SJSA1 (cell line): ENCODE measurements at places on chromosomes 3 and 15.

DNA sequence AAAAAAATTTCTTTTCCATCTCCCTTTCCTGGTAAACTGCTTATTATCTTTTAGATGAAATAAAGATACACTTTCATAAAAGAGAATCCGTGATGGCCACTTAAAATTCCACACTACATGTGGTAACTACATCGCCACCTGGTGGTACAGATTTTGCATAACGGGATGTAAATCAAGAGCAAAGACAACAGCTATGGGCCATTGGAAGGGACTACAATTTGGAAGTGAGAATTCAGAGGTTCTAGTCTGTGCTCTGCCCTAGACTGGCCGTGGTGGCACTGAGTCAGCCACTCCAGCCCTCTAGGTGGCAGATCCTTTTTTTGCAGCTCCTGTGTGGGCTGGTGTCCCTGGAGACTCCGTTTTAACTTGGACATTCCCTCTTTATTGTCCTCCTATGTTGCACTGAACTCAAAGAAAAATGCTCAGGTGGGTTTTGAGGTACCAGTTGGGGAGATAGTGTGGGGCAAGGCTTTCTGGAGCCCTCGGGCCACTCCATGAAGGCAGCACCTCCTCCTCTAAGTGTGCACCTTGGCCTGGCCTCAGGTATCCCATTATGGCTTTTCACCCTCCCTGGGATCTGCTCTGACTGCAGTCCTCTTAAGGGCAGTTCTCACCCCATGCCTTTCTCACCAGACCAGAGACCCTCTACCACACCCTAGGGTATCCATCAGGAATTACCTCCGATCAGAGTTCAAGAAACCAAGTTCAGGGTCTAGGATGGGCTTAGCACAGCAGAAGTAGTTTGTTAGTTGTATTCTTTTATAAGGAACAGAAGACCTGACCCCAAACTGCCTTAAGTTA is 54.9 kb downstream of the SPSB4 start:
- peak; percentile 32 for DNase-seq

DNA sequence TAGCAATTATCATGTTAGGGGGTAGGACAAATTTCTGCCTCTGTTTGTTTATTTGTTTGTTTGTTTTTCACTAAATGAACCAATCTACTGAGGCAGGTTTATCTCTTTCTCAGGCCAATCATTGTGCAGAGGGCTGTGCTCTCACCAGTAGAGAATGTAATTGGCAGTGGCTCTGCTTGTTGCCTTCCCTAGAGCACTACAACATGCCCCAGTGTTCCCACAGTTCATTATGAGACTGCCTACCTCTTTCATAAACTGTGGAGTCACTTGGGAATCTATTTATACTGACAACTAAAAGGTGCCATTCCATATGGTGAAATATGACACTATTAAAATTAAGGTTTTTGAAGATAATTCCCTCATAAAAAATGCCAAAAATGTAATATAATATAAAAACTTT is 196.3 kb upstream of the ALCAM start:
- no peak for DNase-seq

GRCh38 chr3:173591401-173591800 is 193.9 kb downstream of the NLGN1 start:
- no peak for DNase-seq

DNA sequence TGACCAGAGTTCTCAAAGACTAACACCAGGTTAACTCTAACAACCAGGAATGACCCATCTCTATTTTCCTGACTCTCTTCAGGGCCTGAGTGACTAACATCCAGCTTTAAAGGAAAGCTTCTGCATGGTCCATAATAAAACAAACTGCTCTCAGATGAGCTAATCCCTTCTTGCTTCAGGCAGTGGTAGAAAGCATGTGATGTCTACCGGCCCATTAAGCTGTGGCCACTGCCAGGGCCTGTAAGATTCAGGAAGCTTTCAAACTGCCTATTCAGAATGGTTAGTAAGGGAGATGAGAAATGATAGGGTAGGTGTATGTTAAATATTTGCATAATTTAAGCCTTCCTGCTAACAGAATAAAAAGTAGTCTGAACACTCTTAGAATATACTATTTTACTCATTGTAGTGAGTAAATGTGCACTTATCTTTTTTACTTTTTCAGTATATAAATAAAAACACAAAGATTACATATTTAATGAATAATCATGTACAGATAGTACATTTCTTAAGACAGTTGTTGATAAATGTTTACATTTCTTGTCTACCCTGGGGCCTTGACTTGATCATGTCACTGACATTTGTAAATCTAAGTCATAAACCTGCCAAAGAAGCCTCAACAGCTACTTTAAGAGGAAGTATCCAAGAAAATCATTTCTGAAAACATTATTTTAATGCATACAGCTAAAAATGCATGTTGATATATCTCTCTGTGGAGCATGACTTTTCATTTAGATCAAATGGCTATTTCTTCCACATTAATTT is 222.0 kb downstream of the MCTP2 start:
- DNase-seq = no peak

DNA sequence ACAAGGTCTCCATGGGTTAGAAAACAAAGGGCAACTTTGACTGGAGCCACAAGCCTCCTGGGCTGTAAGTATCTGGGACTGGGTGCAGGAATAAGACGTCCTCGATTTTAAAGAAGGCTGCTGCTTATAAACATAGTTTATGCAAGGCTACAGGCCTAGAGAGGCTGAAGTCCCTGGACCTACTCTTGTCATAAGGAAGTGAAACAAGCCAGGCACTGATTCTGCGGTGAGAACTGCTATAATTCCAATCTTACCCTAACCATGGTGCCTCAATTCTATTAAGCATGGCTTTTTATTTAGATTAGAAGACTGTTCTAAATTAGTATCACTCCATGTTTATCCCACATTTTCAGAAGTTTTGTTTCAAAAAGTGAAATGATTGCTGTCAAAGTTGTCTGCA is 777.6 kb downstream of the PLOD2 start:
- DNase-seq = no peak

GRCh38 chr15:75347222-75348033 is 589 bp downstream of the NEIL1 start:
- DNase-seq = no peak

DNA sequence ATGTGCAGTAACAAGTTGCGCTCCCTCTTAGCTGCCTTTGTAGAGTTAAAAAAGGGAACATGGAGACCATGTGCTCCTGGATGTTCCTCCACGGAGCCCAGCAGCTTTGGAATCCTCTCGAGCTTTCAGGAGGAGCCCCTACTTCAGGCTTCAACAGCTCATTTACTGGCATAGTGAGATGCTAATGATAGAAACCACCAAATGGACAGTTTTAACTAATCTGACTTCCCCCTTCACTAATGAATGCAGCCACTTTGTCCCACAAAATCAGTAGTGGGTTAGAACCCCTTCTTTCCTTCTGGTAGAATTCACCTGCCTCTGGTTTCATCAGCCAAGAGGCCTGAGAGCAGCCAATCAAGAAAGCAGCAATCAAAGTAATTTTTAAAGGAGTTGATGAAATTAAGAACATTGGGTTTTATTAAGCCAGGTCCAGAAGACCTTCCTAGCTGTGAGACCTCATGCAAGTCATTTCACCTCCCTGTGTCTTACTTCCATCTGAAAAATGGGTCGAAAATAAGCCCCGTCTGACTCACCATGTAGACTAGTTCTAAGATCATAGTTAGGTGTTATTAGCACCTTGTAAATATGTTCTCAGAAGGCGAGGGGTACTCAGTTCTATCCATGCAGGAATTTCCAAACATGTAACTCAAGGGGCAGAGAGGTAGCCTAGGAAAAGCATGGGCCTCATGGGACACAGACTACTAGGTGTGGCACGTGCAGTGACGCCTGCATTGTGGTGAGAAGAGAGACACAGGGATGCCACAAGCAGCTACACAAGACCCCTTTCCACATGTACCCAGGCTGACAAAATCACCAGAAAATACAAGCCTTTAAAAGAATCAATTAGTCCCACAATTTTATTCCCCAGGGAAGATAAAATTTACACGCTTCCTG is 179.7 kb upstream of the LPP start:
- no peak for DNase-seq

DNA sequence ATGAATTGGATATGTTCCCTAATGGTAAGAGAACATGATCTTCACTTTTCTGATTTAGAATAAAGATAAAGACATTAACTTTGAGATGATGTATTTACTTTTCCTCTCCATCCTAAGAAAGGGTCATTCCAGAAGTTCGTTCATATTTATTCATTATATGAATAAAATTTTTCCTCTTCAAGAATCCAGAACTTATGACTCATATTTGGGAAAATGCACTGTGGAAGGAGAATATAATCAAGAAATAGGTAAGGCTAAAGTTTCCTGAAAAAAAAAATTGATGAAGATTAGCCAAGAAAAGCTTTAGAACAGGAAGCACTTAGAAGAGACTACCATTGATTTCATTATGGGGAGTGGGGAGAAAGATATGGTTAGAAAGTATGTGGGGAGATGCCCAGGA is 36.5 kb upstream of the CBLB start:
- no peak for DNase-seq

- DNase-seq = peak; percentile 66
Observed at GRCh38 chr3:157087373-157087772, 72.6 kb downstream of the CCNL1 start.

- no peak for DNase-seq
Observed at GRCh38 chr3:42827654-42828053, 18.4 kb downstream of the ACKR2 start.

GRCh38 chr3:14474363-14475081 is 65.6 kb downstream of the GRIP2 start:
- no peak for DNase-seq
